Activated CD4-positive, alpha-beta T cell treated with anti-CD3 and anti-CD28 coated beads, Interleukin-2, amount 10 ng/mL, durations not matched to agents 7 days and 5 days (primary cell): ENCODE measurements at places on chromosomes 5 and 9.

- no peak for DNase-seq
These were observed 15.6 kb upstream of the FAM81B start for GRCh38 chr5:95375591-95375990.

GRCh38 chr5:63563008-63563917 is 399.0 kb downstream of the HTR1A start:
- no peak for DNase-seq

DNA sequence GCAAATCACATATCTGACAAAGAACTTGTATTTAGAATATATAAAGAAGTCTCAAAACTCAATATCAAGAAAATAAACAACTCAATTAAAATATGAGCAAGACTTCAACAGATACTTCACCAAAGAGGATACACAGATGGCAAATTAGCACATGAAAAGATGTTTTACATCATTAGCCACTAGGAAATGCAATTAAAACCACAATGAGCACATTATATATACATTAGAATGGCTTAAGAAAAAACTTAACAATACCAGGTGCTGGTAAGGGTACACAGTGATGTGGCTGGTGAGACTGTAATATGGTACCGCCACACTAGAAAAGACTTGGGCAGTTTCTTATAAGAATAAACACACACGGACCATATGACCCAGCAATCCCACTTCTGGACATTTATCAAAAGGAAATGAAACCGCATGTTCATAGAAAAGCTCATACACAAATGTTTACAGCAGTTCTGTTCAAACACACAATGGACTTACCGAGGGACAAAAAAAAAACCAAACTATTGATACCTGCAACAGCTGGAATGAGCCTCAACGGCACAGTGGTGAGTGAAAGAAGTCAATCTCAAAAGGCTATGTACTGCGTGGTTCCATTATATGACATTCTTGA is 27.6 kb downstream of the SEMA4D start:
- no peak for DNase-seq

DNA sequence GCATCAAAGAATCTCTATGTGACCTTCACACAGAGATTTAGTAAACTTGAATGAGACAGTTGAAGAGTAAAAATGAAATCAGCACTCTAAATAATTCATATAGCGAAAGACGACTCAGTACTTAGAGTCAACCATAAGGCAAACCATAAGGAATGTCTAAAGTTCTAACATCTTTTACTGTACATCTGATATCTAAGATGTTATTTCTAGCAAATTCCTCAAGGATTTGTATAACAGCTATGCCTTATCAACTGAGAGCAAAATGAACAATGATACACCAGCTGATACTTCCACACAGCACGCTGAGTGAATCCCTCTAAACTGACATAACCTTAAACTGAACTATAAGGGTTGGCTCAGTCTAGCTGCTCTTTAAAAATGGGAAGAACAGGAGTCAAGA is 760.3 kb downstream of the EFNA5 start:
- DNase-seq = no peak

- no peak for DNase-seq
These were observed 244.5 kb upstream of the VLDLR start for GRCh38 chr9:2377117-2377516.

DNA sequence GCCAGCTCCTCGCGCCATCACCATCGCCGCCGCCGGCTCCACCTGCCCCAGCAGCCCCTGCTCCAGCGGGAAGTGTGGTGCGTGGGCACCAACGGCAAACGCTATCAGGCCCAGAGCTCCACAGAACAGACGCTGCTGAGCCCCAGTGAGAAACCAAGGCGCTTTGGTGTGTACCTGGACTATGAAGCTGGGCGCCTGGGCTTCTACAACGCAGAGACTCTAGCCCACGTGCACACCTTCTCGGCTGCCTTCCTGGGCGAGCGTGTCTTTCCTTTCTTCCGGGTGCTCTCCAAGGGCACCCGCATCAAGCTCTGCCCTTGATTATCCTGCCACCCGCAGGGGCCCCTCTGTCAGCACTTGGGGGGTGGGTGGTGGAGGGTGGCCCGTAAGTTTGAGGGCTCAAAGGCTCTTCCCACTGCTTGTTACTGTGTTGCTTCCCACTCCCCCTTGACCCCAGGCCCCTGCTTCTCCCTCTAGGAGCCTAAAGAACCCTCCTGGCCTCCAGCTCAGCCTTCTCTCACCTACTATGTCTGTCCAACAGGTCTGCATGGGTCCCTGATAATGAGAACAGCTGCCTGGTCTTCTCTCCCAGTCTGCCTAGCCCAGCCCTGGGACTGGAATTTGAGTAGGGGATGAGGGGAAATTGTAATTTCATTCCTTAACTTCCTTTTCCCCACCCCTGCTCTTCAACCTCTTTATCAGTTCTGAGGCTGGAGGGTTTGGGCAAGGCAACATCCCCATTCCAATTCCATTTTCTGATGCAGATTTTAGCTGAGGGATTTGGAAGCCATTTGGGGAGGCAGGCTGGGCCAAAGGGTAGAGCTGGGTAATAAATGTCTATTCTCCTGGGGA is 9.0 kb downstream of the RACK1 start:
- DNase-seq = no peak

DNA sequence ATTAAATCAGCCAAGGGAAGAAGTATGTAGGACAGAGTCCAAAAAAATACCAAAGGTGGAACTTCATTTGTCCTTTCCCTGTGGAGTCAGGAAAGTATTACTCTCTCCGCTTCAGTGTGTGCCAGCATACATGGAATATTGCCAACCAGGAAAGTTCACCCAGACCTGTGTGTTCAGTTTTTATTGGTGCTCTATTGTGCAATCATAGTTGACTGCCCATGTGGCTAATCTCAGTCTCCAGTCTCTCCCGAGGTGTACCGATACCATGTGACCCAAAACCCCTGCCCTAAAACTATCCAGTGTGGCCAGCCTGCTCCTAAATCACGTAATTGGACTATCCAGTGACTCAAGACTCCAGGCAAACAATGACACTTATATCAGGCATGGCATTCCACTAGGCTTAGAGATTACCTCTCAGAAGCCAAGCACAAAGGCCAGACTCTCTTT is 38.8 kb downstream of the NFX1 start:
- DNase-seq = no peak

- peak; percentile 64 for DNase-seq
These were observed 9.3 kb upstream of the DOLPP1 start for GRCh38 chr9:129071526-129072126.

- DNase-seq = no peak
These were observed 624.9 kb upstream of the GRAMD2B start for GRCh38 chr5:125798307-125798706.

- DNase-seq = peak; percentile 33
These were observed 5.0 kb downstream of the FAM163B start for GRCh38 chr9:133604214-133604613.

DNA sequence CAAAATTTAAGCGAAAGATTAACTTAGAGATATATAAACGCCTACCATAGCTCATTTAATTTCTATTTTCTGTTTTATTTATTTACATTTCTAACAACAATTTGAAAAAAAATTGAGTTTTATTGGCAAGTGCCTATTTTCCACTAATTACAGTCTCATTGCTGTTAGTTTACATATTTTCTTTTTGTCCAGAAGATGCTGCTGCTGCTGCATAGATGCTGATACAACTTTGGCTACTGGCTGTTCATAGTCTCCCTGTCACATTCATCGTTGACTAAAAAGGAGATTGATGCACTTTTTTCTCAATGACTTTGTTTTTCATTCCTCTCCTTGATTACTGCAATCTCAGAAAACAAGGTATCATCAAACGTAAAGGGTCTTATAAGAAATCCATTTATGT is 235.4 kb downstream of the CDH9 start:
- DNase-seq = no peak

DNA sequence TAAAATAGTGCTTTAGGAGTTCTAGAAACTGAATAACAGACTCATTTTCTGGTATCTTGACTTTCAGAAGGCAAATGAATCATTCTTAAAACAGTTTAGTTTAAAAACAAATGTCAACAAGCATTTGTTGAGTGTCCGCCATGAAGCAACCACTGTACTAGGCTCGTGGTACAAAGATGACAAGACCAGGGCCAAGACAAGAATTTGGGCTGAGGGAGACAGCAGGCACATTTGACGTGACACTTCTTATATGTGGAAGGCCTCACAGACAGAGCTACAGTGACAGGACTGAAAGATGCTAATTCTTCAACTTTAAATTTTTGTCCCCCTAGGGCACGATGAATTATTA is 14.4 kb upstream of the ZNF131 start:
- no peak for DNase-seq

GRCh38 chr5:107457138-107457537 is 213.6 kb downstream of the EFNA5 start:
- no peak for DNase-seq

GRCh38 chr9:135289081-135289491 is 190.5 kb upstream of the PPP1R26 start:
- no peak for DNase-seq

GRCh38 chr5:147410496-147411358 is 99.1 kb downstream of the DPYSL3 start:
- no peak for DNase-seq

- DNase-seq = no peak
These were observed 1888.9 kb upstream of the CDH6 start for GRCh38 chr5:29304545-29304944.

- no peak for DNase-seq
These were observed 3.2 kb upstream of the OLFM1 start for GRCh38 chr9:135084262-135084661.
